ENCODE measurements at places on chromosomes 2 and 18. TPM values are rescaled to one million over a fixed set of nuclear protein-coding genes. Genes with fewer than 3 reads are reported as not detected.

DNA sequence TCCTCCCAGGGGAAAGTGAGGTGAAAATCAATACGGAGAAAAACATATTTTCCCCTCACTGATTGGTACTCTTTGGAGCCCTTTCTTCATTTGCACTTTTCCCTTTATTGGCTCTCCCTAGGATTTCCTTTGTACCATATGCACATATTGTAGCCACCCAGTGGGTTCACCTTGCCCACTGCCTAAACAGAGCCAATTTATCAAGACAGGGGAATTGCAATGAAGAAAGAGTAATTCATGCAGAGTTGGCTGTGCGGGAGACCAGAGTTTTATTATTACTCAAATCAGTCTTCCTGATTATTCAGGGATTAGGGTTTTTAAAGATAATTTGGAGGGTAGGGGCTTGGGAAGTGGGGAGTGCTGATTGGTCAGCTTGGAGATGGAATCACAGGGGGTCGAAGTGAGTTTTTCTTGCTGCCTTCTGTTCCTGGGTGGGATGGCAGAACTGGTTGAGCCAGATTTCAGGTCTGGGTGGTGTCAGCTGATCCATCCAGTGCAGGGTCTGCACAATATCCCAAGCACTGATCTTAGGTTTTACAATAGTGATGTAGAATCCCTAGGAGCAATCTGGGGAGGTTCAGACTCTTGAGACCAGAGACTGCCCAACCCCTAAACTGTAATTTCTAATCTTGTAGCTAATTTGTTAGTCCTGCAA, 15.1 kb upstream of the KCNE4 start:
- no peak for DNase-seq

DNA sequence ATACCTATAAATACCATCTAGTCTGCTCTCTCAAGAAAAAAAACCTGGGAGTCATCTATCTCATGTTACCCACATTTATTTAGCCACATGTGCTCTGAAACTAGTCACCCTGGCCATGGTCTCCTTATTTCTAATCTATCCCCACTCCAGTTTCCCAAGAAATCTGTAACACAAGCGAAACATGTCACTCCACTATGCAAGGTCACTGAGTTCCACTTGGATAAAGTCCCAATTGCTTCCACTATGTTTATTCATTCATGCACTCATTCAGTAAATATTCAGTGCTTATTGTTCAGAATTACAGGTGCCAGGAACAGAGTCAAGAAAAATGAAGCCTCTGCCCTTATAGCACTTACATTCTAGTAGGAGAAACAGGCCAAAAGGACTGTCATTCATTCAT, 369.4 kb upstream of the CYRIA start:
- peak; percentile 90 for DNase-seq

DNA sequence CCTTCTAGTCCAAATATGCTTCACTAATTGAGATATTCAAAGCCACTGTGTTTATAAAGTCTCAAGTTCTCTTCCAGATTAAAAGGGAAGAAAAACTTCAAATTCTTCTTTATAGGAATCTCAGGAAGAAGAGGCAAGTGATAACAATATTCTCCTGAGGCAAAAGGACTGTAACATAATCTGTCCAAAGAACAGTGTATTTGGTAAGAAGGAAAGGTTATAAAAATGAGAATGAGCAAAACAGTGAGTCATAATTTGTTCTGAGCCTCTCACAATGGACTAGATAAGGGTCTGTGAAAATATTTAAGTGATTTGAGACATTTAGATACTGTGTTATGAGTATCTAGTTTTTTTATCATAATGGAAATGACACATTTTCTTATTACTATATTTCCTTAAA, 44.3 kb downstream of the SNRPD1 start:
- DNase-seq = peak; percentile 49

- peak; percentile 24 for DNase-seq
Observed at GRCh38 chr2:241584436-241584835, 25.9 kb downstream of the BOK start.

Gene RAPGEF4
- total RNA-seq = 0.26 TPM

Gene ALKAL2
- not detected for total RNA-seq

Gene CD207
- not detected for total RNA-seq

Gene GRB14
- total RNA-seq = 1.8 TPM

Gene NAB1
- total RNA-seq = 106 TPM

DNA sequence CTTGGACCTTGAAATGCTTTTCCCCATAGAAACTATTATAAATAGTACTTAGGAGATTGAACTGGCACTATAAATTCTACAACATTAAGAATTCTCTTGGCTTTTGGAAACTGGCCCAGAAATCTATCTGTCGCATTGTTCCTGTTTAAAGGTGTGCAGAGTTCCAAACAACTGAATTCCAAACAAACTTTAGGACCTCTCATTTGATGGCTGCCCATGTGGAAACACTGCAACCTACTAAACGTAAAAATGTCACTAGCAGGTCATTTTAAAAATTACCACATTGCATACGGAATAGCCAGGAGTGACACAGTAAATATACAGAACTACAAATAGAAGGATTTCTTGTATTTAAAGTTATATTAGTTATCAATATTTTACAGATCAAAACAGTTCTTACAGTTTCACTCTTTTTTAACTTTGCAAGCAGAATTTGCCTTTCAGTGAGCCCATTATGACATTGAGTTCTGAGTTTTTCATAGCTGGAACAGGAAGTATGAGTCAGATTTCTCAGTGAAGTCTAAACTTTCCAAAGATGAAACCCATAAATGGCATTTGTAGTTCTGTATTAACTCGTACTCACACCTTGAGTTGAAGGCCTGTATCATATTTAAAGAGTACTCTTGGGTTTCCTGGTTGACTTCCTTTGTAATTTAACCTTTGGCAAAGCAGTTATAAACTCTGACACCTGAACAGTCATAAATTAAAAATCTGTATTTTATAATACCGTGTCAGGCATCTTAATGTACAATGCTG, 142.3 kb upstream of the BOD1L2 start:
- peak; percentile 88 for DNase-seq

Gene SPHKAP
- not detected for total RNA-seq

Gene SFXN5
- 5.3 TPM for total RNA-seq

DNA sequence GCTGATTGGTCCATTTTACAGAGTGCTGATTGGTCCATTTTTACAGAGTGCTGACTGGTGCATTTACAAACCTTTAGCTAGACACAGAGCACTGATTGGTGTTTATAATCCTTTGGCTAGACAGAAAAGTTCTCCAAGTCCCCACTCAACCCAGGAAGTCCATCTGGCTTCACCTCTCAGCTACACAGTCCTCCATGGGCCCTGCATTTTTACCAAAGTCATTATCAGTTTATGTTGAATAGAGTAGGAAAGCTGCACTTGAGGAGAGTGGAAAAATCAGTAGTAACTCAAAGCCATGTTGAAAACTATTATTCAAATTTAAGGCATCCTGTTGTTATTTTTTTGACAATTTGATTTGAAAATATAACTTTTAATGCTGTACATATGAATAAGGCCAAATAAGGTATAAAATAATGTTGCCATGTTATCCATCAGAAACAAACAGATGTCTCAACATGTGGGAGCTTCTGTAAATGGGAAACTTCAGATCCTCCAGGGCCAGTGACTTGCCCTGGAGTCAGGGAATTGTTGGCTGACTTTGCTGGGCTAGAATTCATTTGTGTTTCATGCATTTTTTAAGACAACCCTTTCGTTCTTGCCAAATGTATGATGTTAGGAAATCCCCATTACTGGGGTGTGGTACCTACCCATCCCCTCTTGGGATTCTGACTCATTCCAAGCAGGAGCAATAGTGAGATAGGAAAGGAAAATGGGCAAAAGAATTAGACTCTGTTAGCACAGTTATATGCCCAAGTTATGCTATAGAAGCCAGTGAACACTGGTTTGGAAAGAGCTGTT, 37.8 kb upstream of the CCDC195 start:
- DNase-seq = peak; percentile 57

GRCh38 chr2:84959095-84959565, 11.8 kb upstream of the KCMF1 start:
- DNase-seq = peak; percentile 88

DNA sequence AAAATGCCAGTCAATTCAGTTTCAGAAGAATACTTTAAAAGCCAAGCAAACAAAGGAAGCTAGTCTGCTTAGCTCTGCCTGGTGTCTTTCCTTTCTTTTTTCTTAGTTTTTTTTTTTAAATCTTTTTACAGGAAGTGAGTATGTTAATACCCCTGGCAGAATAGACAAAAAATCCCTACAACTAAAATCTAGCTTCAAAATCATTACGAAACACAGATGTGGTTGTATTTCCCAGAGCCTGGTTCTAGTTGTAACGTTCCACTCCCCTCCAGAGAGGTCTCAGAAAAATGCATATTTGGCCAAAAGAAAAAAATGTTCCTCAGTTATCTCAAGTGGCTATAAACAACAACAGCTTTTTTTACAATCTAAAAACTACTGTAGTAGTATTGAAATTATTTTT, 202.1 kb upstream of the RND3 start:
- no peak for DNase-seq

Measured in bronchial epithelial cell (primary cell).